ENCODE measurements at places on chromosomes 16 and 17.

GRCh38 chr16:49811644-49812334 is 44.1 kb downstream of the ZNF423 start:
- no peak for DNase-seq

- DNase-seq, result no peak
Observed at GRCh38 chr16:75494184-75494583, 1.1 kb downstream of the CHST6 start.

DNA sequence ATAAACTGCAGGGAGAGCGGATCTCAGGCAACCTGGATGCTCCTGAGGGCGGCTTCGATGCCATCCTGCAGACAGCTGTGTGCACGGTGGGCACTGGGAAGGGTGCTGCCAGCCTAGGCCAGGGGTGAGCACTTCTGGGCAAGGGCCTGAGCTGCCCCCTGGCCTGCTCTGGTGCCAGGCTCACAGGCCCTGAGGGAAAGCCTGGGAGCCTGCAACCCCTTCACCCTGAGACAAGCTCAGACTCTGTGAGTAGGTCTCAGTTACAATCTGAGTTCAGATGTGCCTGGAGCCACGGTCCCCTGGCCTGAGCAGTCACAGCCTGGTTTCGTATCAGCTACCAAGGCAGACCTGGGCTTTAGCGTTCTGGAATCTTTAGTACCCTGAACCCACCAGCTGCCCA is 8.1 kb downstream of the ITGB4 start:
- no peak for DNase-seq

GRCh38 chr17:76004750-76005262 is 4.2 kb downstream of the CDK3 start:
- DNase-seq, result no peak
